ENCODE measurements at places on chromosomes 3 and 15.

- DNase-seq, result no peak
Observed at GRCh38 chr3:61357902-61358301, 106.7 kb upstream of the FHIT start.

DNA sequence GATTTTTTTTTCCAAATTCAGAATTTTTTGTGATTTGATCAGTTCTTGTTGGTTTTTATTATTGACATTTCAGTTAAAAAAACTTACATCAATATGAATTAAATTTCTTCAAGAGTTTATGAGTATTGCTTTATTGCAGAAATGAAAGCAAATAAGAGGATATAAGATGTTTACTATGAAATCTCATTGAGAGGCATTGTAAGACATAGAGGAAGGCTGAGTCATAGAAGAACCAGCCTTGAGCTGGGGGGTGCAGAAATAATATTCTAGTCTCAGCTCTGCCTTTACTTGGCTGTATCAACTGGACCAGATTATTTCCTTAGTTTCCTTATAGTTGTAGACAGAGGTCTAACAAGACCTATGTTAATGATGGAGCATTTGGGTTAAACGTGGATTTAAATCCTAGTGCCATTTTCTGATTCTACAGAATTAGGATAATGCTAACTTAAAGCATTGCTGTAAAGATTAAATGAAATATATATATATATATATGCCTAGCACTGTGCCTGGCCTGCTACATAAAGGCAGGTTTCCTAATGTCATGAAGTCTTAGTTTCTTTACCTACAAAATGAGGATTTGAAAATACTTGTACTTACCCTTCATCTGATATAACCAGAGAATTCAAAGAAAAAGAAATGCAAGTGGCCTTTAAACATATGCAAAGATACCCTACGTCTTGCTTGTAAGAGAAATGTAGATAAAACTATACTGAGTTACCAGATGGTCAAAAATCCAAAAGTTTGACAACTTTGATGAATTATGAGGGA is 7.3 kb downstream of the FAM98B start:
- DNase-seq, result no peak

DNA sequence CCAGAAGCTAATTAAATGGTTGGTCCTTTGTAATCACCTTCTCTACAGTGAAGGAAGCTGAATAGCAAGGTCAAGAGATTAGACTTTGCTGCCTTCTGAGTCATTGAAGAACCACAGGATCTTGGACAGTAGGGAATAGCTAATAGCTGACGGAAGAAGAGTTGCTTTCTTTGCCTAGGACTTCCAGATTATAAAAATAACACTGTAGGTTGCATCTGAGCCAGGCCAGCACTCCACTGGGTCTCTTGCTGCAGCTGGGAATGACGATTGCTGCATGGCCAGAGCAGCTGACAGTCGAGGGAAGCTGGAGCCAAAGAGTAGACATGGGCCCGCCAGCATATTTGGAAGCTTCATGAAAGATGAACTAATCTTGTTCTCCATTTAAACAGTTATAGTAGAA is 81.5 kb upstream of the KCNMB2 start:
- DNase-seq, result no peak

GRCh38 chr15:78567531-78567930 is 2.2 kb downstream of the CHRNA5 start:
- DNase-seq, result no peak

DNA sequence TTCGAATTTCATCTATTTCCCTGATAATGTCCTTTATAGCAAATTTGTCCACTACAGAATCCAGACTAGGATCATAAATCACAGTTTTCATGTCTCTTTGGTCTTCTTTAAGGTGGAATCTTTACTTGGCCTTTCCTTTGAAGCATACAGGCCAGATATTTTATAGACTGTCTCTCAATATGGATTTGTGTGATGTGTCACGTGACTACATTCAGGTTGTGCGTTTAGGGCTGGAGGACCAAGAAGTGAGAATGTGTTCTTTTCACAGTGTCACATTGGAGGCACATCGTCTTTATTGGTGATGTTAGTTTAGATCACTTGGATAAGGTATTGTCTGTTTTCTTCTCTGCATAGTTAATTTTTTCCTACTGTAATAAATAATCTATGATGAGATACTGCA is 232.9 kb downstream of the MEIS2 start:
- DNase-seq, result no peak

GRCh38 chr3:108153451-108153981 is 62.7 kb upstream of the CD47 start:
- no peak for DNase-seq

- no peak for DNase-seq
Observed at GRCh38 chr3:177744873-177745606, 547.8 kb upstream of the TBL1XR1 start.

DNA sequence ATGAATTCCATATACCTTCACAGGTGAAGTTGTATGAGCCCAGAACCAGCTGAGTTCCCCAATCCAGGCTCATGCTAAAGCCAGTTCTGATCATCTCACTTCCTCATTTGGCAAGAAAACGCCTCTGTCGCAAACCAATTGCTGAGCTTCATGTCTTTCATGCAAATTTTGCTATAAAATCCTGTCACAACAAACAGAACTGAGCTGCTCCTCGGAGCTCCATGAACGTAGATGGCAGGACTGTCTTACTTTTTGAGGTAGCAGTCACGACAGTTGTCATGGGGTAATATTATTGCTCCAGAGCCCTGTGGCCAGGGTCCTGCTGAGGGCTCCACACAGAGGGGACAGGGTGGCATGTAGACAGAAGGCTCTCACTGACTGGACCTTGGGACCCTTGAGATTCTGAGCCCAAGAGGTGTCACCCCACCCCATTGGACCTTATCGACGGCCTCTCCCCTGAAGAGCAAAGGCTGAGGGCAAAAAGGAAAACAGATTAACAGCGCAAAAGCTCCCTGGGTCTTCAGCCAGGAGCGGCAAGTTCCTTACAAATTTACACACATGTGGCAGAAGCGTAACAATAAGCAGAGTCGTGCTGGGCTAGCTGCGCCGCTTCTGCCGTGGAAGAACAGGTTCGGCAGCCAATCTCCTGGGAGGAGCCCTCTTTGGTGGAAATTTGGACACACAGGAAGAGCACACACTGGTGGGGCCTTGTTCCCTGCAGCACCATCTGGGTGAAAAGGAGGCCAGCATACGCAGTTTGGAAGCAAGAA is 249.2 kb downstream of the OPA1 start:
- no peak for DNase-seq

DNA sequence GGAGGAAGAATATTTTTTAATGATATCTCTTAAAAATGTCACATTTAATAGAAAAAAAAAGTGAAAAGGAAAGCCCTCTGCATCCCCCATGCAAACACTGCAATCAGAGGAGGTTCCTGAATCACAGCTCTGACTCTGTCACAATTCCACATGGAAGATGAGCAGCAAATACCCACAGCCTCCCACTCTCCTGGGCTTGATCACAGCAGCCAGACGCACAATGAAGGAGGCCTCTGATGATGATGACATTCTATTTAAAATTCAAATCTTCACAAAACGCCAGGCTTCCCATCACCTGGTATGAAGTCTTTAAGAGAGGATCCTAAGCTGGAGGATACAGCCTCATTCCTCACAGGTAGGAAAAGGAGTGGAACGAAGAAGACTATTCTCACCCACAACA is 9.1 kb upstream of the DIS3L start:
- no peak for DNase-seq

DNA sequence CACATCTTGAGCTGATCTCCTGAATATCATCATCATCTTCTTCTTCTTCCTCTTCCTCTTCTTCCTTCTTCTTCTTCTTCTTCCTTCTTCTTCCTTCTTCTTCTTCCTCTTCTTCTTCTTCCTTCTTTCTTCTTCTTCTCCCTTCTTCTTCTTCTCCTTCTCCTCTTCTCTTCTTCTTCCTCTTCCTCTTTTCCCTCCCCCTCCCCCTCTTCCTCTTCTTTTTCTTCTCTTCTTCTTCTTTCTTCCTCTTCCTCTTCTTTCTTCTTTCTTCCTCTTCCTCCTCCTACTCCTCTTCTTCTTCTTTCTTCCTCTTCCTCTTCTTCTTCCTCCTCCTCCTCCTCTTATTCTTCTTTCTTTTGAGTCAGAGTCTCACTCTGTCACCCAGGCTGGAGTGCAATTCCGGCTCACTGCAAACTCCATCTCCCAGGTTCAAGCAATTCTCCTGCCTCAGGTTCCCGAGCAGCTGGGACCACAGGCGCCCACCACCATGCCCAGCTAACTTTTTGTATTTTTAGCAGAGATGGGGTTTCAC is 197.9 kb upstream of the NANOGP8 start:
- DNase-seq, result no peak

- no peak for DNase-seq
Observed at GRCh38 chr3:40042752-40043443, 233.5 kb downstream of the MYRIP start.

- DNase-seq, result no peak
Observed at GRCh38 chr3:183315739-183316138, 62.7 kb downstream of the B3GNT5 start.

DNA sequence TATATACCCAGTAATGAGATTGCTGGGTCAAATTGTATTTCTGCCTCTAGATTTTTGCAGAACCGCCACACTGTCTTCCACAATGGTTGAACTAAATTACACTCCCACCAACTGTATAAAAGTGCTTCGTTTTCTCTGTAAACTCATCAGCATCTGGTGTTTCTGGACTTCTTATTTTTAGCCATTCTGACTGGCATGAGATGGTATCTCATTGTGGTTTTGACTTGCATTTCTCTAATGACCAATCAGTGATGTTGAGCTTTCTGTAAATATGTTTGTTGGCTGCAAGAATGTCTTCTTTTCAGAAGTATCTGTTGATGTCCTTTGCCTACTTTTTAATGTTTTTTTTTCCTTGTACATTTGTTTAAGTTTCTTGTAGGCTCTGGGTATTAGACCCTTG is 182.9 kb upstream of the TRIM42 start:
- DNase-seq, result no peak

- DNase-seq, result no peak
Observed at GRCh38 chr3:195511136-195511535, 32.0 kb downstream of the PPP1R2 start.

DNA sequence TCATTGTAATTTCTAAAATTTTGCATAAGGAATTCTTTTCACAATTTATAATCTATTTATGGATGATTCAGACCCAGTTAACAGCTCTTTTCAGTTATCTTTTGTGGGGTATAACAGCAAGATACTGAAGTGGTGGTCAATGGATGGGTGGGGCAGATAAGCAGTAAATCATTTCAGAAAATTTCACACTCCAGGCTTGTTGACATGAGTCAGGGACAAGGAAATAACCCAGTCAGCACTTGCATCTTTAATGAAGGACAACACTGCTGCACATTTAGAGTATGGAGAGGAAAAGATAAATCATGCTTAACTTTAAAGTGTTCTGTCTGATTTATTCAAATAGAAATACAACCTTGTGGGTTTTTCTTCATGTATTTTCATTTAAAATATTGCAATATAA is 181.6 kb downstream of the ROBO1 start:
- no peak for DNase-seq

- DNase-seq, result no peak
Observed at GRCh38 chr15:77107068-77107467, 36.2 kb upstream of the TSPAN3 start.

DNA sequence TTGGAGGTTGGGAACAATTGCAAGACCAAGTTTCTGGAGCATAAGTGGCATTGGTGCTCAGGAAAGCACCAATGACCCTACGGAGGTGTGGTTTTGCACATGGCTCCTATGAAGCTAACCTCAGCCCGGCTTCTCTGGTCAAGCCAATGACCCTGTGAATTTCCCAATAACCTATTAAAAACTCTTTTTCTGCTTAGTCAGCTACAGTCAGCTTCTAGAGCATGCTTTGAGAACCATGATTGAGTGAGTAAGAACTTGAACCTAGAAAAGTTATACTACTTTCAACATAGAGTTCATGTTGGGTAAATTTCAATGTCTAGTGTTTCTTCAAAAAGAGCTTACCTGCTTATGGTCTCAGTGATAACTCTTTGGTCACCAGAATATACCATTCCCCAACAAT is 163.2 kb downstream of the RSL24D1 start:
- DNase-seq, result no peak

- no peak for DNase-seq
Observed at GRCh38 chr15:64865126-64865997, 23.6 kb downstream of the PLEKHO2 start.

DNA sequence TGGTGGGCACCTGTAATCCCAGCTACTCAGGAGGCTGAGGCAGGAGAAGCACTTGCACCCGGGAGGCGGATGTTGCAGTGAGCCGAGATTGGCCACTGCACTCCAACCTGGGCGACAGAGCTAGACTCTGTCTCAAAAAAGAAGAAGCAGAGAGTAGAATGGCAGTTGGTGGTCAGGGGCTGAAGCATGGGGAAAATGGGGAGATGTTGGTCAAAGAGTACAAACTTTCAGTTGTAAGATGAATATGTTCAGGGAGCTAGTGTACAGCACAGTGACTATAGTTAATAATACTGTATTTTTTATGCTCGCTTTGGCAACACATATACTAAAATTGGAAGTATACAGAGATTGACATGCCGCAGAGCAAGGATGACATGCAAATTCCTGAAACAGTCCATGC is 41.5 kb downstream of the PCNP start:
- no peak for DNase-seq

- DNase-seq, result no peak
Observed at GRCh38 chr3:59380146-59380545, 330.3 kb upstream of the CFAP20DC start.

DNA sequence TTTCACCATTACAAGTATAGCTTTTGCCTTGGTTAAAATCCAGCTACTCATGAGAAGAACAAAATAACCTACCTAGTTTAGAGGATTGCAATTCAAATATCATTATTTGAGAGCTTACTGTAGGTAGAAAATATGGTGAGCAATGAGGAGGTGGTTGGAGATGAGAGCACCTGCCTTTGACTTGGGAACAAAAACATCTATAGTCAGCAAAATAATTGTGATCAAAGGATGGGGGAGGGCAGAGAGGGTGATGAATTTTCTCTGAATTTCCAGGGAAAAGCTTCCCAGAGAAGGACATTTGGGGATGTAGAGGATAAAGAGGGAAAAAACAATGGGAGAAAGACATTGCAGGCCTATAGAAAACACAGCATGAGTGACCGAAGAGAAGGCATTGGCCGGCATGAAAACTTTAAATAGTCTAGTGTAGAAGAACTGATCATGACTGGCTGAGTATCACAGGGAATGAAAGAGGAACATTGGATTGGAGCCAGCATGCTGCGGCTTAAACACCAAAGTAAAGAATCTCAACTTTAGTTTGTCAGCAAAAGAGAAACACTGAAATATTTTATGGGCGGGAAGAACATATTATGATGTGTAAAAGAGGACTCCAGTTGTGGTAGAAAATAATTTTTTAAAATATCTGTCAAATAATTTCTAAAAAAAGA is 581.3 kb downstream of the UNC13C start:
- no peak for DNase-seq

DNA sequence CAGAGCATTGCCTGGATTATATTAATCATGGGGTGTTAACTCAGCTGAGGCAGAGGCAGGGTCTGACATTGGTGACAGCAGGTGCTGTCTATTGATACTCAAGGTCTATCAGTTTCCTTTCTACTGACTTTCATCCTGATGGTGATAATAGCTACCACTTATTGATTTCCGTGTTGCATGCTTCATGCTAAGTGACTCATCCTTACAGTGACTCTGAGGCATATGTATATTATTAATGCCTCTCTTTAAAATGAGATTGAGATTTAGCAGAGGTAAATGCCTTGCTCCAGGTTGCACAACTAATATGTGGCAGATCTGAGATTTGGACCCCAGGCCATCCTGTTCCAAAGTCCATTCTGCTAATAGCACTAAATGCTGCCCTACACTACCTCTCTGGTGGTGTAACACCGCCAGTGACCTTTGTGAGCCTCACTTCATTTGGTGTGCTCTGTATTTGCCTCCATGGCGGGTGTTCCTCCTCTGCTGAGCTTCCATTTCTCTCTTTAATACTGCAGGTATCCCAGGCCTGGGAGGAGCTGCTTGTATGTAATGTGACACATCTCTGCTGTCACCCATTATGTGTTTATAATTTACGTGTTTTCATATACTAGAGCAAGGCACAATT is 50.4 kb downstream of the GPR171 start:
- no peak for DNase-seq
